NCI-H1105 (cell line): ENCODE measurements at places on chromosomes 12 and 14.

- DNase-seq: no peak
Observed at GRCh38 chr12:92784356-92784755, 81.6 kb downstream of the PLEKHG7 start.

DNA sequence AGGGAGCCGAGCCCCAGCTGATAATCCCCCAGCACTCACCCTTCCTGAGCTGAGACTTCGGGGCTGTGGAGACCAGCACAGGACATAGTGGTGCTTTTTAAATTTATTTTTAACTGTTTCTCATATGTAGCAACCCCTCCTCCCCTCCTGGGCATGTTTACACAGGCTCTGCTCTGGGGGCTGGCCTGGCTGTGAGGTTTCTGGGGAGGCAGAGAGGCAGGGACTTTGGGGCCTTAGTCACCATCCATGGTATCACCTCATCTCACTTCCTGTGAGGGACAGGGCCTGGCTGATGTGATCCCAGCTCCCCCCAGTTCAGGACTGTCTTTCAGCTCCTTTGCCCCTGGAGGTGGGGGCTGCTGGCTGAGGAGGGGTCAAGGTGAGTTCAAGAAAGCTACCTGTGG lies 20.4 kb downstream of the VASH1 start:
- no peak for DNase-seq

DNA sequence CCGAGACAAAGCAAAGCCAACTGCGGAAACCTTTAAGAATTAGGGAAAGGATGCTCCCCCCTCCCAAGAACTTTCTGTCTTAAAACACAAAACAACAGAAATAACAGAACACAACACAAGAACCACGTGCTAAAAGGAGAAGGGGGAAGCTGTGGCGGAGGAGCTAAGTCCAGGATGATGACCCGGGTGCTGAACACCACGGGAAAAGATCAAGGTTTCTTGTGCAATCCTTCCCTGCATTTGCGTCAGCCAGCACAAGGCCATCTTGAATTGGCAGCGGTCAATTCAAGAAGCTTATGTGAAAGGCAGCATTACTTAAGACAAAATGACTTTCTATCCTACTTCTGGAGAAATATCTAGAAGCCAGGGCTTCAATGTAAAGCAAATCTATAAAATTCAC lies 11.0 kb upstream of the CREBL2 start:
- no peak for DNase-seq

- DNase-seq: no peak
Observed at GRCh38 chr12:130700492-130701401, 15.4 kb downstream of the RIMBP2 start.

- DNase-seq: no peak
Observed at GRCh38 chr14:93381644-93382043, 34.7 kb downstream of the COX8C start.

DNA sequence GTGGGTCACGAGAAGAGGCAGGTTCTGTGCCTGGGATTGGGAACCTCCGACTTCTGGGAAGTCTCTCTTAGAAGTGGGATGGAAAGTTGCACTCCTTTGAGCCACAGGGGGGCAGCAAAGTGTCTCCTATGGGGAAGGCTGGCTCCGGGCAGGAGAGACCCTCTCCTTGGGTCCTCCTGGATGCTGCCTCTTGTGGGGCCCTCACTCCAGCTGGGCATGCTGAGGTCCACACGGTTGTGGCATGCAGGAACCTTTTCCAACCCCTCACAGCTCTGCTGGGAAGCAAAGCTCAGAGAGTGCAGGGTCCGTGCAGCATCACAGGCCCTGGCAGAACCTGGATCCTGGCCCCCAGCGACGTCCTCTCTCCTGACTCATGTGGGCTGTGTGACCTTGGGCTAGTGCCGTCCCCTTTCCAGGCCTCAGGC lies 17.4 kb downstream of the SDSL start:
- peak; percentile 72 for DNase-seq

DNA sequence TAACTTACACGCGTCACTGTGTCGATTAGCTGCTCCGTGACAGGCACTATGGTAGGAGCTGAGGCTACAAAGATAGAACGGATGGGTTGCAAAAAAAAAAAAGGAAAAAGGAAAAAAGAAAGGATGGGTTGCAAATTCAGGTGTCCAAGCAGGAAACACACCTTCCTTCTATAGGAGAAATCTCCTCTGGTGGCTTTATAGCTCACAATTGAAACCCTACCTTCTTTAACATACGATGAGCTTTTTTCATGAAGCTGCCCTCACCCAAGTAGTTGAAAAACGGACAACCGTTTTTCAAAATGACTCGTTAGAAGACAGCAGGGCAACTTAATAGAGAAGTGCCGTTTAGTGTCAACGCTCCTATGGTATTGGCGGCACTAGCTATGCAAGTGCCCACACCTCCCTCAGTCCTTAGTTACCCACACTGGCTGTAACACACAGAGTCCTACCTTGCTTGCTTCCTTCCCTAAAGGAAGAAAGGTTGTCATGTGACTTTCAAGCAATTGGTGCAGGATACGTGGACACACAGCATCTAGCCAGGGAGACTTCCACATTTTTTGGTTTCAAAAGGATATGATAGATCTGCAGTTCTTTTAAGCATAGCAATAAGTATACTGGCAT lies 682 bp upstream of the TRIP11 start:
- DNase-seq: no peak

DNA sequence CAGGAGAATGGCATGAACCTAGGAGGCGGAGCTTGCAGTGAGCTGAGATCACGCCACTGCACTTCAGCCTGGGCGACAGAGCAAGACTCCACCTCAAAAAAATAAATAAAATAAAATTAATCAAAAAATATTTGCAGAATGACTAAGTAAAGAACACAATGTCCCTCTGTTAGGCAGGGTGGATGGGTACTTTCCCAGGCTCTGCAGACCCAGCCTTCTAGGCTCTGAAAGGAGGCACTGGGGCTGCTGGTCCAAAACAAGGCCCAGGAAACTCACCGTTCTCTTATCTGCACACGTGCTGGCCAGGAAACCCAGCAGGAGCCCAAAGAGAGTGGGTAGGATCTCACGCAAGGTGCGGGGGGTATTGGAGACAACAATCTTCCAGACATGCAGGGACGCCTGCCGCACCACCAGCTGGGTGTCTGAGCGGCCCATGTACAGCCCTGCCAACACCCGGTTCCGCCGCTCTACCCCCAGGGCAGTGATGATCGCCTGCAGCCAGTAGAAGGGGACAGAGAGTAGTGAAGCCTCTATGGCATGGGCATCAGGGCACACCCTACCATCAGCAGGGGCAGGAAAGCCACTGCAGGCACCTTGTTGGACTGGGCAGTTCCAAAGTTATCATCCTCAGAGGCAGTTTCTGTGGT lies 25.8 kb upstream of the RAB35 start:
- DNase-seq: no peak

- no peak for DNase-seq
Observed at GRCh38 chr14:52951681-52952554, 1.1 kb upstream of the FERMT2 start.

- no peak for DNase-seq
Observed at GRCh38 chr12:5010151-5010550, 33.5 kb upstream of the KCNA5 start.

GRCh38 chr12:132510746-132511477 lies 21.0 kb downstream of the FBRSL1 start:
- DNase-seq: no peak

DNA sequence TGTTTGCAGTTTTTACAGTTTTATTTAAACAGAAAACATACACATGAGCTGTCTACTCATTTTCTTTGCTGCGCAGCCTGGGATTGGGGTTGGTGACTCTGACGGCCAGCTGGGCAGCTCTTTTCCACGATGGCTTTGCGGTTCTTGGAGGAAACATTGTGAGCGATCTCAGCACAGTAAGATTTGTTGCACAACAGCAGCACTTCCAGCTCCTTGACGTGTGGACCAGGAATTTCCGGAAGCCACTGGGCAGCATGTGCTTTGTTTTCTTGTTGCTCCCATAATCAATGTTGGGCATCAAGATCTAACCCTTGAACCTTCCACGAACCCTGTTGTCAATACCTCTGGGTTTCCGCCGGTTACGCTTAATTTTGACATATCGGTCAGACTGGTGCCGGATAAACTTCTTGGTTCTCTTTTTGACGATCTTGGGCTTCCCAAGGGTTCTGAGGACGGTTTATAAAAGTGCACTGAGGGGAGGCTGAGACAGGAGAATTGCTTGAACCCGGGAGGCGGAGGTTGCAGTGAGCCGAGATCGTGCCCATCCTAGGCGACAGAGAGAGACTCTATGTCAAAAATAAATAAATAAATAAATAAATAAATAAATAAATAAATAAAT lies 21.8 kb downstream of the FKBP11 start:
- DNase-seq: no peak

DNA sequence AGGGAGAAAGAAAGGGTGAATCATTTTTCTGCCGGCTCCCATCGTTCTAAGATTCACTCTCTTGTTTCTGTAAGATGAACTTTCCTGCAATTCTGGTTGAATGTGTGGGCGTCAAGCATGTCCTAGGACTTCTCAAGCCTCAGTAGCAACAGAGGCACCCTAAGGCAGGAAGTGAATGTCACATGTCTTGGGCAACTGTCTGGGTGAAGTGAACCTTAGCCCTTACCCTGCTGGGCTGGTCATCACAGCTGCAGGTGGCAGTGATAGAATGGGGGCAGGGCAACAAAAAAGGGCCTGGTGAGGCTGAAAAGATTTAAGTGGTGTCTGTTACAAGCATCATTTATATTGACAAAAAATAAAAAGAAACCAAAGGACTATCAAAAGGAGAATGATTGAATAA lies 45.9 kb upstream of the CAND1 start:
- no peak for DNase-seq

DNA sequence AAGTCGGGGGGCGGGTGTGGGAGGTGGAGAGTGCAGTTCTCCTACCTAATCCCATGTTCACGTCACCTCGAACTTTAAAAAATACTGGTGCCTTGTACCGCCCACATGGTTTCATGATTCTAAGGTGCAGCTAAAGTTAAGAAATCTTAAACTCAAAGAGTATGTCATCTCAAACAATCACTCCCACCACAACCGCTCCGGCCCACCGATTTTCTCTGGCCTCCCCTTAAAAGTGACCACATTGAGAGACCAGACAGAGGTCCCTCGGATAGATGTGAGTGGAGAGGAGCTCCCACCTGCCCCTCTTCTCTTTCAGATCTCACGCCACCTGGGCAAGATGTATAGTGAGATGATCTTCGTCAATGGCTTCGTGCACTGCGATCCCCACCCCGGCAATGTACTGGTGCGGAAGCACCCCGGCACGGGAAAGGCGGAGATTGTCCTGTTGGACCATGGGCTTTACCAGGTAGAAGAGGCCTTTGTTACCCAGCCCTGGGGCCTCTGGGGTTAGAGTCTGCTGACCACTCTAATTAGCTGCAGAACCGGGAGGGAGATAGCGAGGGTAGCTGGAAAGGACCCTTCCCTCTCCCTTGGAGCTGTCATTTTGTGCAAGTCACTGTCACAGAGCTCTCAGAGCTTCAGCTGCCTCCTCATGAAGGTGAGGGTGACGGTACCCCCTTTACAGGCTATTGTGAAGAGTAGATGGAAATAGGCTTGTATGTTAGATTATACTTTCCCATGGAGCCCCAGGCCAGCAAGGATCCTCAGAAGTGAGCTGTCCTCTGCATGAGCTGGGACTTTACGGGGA lies 124.4 kb downstream of the ADCK1 start:
- DNase-seq: no peak

DNA sequence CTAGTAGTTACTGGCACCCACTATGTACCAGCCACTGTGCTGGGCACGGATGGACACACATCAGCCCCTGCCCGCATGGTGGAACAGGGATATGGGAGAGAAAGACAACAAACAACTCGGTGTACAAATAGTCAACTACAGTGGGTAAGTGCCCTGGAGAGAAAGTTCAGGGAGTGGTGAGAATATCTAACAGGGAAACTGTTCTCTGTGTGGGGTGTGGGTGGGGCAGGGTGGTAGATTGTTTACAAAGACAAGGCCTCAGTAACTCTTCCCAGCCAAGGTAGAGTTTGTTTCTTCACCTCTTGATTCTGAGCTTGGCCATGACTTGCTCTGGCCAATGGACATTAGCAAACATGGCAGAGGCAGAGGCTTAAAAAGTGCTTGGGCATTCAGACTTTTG lies 12.9 kb upstream of the CLMN start:
- DNase-seq: no peak

DNA sequence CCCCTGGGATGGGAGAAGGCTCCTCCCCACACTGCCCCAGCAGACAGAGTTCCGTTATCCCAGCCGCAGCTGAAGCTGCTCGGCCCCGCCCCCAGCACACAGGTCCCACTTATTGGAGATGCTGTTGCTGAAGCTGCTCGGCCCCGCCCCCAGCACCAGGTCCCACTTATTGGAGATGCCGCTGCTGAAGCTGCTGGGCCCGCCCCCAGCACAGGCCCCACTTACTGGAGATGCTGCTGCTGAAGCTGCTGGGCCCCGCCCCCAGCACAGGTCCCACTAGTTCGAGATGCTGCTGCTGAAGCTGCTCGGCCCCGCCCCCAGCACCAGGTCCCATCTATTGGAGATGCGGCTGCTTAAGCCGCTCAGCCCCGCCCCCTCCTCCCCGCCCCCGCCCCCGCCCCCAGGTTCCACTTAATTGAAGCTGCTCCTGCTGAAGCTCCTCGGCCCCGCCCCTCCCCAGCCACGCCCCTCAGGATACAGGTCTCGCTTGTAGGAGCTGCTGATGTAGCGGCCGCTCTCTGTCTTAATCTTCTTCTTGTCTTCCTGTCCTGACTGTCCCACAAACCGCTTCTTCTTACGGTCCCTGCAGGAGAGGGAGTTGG lies 12.0 kb downstream of the CFAP73 start:
- peak; percentile 18 for DNase-seq

- no peak for DNase-seq
Observed at GRCh38 chr14:51318813-51319597, 79.0 kb downstream of the TMX1 start.

DNA sequence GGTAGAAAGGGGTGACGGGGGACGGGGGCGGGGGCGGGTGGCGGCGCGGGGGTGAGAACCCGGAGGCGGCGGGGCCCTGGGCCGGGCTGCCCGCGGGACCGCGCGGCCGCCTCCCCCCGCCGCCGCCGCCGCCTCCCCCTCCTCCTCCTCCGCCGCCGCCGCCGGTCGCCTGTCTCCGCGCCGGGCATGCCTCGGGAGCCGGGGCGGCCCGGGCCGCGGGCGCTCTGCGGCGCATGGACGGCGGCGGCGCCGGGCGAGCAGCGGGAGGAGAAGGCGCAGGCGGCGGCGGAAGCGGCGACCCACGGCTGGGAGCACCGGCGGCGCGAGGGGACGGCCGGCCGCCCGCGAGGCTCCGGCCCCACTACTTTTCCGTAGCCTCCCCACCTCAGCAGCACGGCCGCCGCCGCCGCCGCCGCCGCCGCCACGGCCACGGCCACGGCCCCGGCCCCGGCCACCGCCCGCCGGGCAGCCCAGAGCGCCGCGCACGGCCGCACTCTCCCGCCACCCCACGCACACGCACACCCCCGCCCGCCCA lies at the start of gene NPAS3:
Gene NPAS3 (plus strand): TSS at position 161 of the 535 bp plus-strand sequence.
- peak; percentile 16 for DNase-seq

GRCh38 chr12:42482748-42483520 lies 106.6 kb downstream of the PRICKLE1 start:
- DNase-seq: peak; percentile 62

DNA sequence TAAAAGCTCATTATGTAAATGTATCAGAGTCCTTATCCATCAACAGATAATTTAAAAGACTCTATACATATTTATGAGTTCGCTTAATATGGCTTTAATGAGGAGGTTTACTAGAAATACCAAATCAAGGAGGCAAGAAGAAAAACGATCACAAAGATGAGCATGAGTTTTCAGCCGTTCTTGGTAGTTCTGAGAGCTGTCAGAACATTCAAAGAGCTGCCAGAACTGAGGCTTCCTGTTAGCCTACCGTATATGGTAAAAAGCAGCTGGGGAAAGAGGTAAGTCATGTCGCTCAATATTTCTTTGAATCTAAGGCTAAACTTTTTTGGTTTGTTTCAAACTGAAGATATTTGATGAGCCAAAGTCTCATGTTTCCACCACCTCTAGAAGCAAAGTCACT lies 115.3 kb upstream of the PLXNC1 start:
- DNase-seq: no peak

GRCh38 chr12:2489275-2489674 lies 305.5 kb upstream of the FKBP4 start:
- DNase-seq: no peak
